Camera-type eye (tissue), 1 donor: ENCODE measurements at places on chromosomes 3 and 15. TPM values are rescaled to one million over a fixed set of nuclear protein-coding genes. Genes with fewer than 3 reads are reported as not detected.

GPX1 gene
- 48.3 TPM for total RNA-seq

ACP3 gene
- total RNA-seq: 3.7 TPM

WDR93 gene
- total RNA-seq: 0.66 TPM

ILDR1 gene
- 0.99 TPM for total RNA-seq

SCN11A gene
- total RNA-seq: 1.4 TPM

MYL3 gene
- 11.8 TPM for total RNA-seq

RTP3 gene
- total RNA-seq: not detected

CATSPER2 gene
- 5.7 TPM for total RNA-seq
